ENCODE measurements at places on chromosomes 4 and X. TPM values are rescaled to one million over a fixed set of nuclear protein-coding genes. Genes with fewer than 3 reads are reported as not detected.

Gene TRMT44
- total RNA-seq = 8.8 TPM

Gene CCNB3
- not detected for total RNA-seq

Gene NKX6-1
- not detected for total RNA-seq

Gene SHROOM3
- total RNA-seq = 12.5 TPM

Gene GPR34
- total RNA-seq = 3.2 TPM

Gene RADX
- 0.72 TPM for total RNA-seq

Gene ADGRG4
- 0.02 TPM for total RNA-seq

Gene HPGD
- 2.1 TPM for total RNA-seq

Gene CT83
- total RNA-seq = not detected

Gene FAM9C
- not detected for total RNA-seq

Gene DKK2
- total RNA-seq = 2.9 TPM

Gene GYPE
- total RNA-seq = 0.44 TPM

Measured in heart right ventricle (tissue), 16 donors.